ENCODE measurements at places on chromosomes 4 and X. TPM values are rescaled to one million over a fixed set of nuclear protein-coding genes. Genes with fewer than 3 reads are reported as not detected.

Gene SH3RF1
- 7.2 TPM for total RNA-seq

GRCh38 chr4:157983300-157983699, 189.5 kb downstream of the GASK1B start:
- no peak for DNase-seq

Gene GPC4
- total RNA-seq, result 1.7 TPM

Gene IL1RAPL1
- not detected for total RNA-seq

Gene PHEX
- not detected for total RNA-seq

Gene GPRIN3
- 0.40 TPM for total RNA-seq

DNA sequence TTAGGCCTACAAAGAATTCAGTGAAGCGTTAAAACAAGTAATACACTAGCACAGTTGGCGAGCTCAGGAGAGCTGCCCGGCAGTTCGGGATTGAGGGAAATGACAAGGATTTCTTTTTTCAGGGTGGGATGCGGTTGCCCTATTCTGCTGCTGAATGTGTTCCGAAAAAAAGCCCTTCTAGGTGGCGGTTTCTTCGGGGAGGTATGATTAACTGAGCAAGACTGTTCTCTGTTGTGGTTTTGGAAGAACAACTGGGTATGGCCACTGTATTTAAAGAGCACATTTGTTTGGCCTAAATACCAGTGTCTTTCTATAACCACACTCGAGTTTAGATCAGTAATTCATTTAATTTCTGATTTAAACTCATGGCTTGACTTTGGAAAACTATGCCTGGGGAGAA, 459.7 kb upstream of the FAT1 start:
- DNase-seq, result no peak

GRCh38 chr4:1841201-1841886, 14.6 kb downstream of the LETM1 start:
- no peak for DNase-seq

DNA sequence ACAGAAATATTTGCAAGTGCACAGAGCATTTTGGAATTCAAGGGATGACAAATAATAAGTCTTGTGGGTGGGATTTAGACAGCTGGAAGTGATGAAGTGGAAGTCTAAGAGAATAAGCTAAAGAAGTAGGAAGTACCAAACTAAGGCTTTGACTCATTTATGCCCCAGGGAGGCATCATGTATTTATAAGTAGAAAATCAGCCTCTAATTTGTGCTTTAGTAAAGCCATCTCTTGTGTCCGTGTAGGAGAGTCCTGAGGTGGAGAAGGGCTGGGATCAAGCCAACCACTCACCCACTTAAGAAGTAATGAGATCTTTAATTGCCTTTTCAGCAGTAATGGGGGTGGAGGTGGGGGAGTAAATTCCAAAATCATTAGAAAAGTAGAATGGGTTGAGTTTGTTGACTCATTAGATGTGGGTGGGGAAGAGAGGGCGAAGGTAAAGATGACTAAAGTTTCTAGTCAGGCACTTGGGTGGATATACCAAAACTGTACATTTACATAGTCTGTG, 356.7 kb downstream of the STIM2 start:
- no peak for DNase-seq

- no peak for DNase-seq
Observed at GRCh38 chrX:18039023-18039422, 177.9 kb upstream of the RAI2 start.

DNA sequence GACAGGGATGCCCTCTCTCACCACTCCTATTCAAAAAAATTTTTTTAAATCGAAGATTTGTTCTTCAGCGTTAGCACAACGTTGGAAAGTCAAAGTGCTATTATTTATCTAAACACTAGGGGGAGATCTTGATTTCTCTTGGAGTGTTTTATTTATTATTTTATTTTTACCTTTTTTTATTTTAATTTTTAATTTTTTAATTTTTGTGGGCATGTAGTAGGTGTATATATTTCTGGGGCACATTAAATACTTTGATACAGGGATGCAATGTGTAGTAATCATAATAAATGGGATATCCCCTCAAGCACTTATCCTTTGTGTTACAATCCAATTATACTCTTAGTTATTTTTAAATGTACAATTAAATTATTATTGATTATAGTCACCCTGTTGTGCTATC, 37.4 kb upstream of the SLC10A4 start:
- DNase-seq, result no peak

GRCh38 chrX:104659005-104659744, 93.2 kb downstream of the IL1RAPL2 start:
- peak; percentile 48 for DNase-seq

Gene ADAM29
- not detected for total RNA-seq

- DNase-seq, result no peak
Observed at GRCh38 chr4:112927544-112927943, 121.9 kb upstream of the ANK2 start.
